ENCODE measurements at places on chromosomes 4 and X.

DNA sequence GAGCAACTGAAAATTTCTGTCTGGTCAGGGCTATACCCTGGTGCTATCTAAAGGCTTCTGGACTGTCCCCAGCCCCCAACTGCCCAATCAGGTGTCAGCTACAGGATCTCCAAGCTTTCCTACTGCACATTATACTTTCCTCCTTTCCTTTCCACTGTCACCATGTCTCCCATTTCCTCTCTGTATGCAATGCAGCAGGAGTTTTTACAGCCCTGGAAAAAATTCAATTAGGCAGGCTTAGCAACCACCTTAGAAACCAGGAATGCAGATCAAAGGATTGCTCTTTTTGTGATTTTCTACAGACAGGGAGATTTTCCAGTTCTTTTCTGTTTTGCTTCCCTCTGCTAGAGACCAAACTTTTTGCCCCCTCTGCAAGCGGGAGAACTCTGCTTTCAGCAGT is 6.0 kb upstream of the NAF1 start:
- DNase-seq, result no peak

DNA sequence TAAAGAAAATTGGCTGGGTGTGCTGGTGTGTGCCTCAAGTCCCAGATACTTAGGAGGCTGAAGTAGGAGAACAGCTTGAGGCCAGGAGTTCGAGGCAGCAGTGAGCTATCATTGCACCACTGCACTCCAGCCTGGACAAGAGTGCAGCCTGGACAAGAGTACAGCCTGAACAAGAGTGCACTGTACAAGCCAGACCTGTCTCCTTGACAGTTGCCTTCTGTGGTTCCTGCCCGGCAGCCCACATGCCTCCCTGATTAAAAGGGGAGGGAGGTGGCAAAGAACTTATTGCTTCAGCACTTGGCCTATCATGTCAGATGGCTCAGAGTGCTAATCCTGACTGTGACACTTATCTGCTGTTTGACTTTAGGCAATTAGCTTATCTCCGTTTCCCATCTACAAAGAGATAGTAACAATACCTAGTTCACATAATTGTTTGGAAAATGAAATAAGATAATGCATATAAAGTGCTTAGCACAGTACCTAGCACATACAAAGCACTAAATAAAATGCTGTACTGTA is 249.1 kb downstream of the DCLK2 start:
- DNase-seq, result no peak

DNA sequence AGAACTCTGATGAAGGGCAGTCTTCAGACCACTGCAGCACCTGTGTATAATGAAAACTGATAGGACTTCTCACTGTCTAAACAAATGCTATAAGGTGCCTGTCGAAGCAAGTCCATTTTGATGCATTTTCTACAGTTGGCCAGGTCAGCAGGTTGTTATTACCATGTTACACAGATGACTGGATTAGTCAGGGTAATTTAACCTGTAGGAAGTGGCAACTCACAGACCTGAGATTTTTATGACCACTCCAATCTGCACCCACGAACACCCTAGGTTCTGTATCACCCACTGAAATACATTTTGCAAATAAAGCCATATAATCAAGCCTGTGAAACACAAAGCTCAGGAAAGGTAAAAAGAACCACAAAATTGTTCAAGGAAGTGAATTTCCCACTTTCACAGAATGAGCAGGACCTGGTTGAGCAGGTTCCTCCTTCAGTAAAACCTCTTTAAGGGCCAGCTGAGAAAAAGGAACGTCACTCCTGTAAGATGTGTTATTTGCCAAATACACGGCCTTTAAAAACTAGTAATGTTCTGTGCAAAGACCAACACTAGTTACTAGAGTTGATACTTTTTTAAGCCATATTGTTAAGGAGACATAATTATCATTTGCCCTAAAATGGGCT is 12.7 kb downstream of the MAML3 start:
- no peak for DNase-seq

DNA sequence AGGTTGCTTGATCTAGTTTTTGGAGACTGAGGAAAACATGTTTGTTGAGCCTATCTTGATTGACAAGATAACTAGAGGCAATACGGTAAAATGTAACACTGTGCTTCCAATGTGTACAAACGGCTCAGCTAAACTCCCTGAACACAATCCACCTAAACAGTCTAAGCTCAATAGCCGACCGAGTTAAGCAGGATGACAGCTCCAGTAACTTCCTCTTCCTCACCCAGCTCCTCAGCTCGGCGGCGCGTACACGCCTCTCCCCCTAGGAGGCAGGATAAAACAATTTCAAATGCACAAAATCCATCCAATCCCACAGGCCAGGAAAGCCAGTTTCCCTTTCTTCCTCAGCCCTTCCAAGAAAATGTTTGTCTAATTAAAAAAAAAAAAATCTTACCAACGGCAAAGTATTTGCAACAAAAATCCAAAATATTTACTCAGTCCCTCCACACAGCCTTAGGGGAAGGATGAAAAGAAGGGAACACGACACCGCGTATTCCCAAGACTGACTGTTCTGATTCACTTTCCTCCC is 1.0 kb downstream of the CNOT6L start:
- DNase-seq, result peak; percentile 85

GRCh38 chr4:48334900-48335384 is 6.4 kb upstream of the SLAIN2 start:
- DNase-seq, result no peak

DNA sequence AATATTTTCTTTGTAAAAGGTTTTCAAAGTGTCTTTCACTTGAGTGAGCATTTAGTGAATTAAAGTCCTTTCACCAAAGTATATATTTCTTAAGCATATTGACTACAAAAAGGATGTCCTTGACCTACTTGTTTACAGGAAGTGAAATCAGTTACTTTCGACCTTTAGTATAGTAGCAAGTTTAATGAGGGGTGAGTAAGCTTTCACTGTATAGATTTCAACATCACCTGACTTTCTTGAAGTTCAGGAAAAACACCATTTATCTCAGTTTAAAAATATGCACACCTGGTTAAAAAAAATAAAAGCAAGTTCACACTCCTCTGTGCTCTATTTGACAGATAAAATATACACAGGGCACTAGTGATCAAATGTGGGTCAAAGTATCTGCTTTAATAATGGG is 88.1 kb downstream of the CCSER1 start:
- no peak for DNase-seq

DNA sequence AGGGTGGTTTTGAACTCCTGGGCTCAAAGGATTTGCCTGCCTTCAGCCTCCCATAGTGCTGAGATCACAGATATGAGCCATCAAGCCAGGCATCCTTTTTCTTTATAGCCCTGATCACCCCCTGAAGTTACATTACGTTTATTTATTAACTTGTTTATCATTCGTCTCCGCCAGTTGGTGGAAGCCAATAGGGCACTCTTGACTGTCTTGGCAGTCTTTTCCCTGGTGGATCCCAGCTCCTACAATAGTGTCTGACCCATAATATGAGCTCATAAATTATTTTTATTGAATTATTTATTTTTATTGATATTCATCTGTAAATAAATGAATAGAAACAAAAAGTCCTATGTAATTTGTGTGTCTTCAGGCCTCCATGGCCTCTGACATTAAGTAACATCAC is 484.3 kb upstream of the FAT1 start:
- no peak for DNase-seq

DNA sequence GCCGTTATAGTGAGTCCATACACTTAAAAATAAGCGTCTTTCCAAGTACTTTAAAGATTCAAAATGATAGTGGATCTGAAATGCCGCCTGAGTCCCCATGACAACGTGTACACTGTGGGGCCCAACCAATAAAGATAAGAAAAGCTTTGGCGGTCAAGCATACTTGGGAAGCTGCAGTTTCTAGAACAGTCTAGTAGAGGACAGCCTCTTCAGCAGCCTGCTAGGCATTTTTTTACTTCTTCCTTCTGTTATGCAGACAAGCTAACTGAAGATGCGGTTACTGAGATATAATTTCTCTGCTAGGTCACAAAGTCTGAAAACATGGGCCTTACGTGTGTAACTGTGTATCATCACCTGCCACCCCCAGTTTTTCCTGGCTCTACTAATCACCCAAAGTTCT is 402 bp upstream of the UPRT start:
- no peak for DNase-seq

- no peak for DNase-seq
These were observed 208.2 kb downstream of the PARM1 start for GRCh38 chr4:75141162-75141561.

- DNase-seq, result no peak
These were observed 264.9 kb upstream of the MAGEB18 start for GRCh38 chrX:25873196-25873595.

DNA sequence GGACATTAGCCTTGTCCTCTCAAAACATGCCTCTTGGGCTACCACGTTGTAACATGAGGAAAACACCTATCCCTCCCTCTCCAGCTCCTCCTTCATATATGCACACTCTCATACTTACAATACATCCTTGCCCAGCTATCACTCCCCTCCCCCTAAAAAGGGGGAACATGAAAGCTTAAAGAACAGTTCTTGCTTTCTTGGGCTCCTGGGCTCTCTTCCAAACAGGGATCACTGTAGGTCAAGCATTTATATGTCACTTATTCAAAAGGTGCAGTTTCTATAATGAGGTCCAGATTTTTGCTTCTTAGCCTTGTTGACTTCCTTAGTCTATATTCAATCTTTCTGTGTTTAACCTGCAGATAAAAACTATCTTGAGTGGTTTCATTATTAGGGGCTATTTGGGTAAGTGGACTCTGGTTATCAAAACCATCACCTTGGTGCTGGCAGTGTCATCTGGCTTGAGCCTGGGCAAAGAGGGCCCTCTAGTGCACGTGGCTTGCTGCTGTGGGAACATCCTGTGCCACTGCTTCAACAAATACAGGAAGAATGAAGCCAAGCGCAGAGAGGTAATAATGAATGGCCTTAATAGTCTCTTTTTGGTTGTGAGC is 119.4 kb downstream of the AKAP4 start:
- peak; percentile 42 for DNase-seq

GRCh38 chr4:55866973-55867574 is 13.6 kb downstream of the EXOC1 start:
- DNase-seq, result no peak

GRCh38 chr4:38666766-38667084 is 2.7 kb downstream of the KLF3 start:
- no peak for DNase-seq

- no peak for DNase-seq
These were observed 106.9 kb upstream of the ACSL4 start for GRCh38 chrX:109839694-109840567.

DNA sequence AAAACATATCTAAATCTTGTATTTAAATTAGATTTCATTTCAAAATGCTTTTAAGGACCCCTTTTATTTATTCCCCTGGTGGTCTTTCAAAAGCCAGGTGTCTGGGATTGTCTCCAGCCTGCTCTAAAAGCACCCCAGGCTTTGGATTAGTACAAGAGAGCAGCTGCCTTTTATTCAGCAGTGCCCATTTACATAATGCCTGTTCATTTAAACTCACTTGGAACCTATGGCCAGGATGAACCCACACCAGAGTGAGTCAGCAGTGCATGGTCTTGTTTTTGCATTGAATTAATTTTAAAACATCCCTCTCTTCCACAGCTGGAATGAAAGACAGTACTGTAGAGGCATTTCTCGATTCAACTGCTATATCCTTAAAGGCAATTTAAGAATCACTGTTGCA is 64.1 kb upstream of the TENM3 start:
- DNase-seq, result no peak

DNA sequence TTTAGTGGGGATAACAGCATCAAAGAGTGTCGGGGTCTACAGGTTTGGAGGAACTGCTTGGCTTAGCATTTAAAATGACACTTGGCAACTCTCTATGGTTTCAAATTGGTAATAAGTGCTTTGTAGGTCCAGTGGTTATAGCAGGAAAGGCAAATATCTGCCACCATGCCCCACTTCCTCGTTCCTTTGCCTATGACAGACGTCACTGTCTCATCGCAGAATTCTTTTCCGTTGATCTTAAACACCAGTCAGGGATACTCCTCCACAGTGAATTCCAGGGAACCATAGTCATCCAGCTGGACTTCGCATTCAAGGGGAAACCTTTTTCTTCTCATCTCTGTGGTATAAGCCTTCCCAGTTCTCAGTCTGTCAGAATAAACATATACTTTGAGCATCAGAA is 319.1 kb downstream of the GPAT3 start:
- DNase-seq, result no peak

DNA sequence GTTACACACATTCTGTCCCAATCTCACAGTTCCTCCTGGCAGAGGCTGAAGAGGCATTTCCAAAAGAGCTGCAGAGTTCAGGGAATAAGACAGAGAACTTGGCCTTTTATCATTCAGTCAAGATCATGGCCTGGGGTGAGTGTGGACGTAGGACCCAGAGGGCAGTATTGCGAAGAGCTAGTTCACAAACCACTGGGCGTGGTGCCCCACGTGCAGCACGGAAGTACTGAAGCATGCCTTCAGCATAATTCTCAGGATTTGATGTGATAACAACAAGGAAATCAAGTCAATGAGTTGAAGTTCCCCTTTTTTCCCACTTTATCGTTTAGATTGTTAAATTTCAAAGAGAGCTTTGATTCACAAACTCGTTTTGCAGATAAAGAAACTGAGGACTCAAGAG is 117.7 kb downstream of the RELL1 start:
- DNase-seq, result no peak

- no peak for DNase-seq
These were observed 118.6 kb downstream of the CCSER1 start for GRCh38 chr4:90245837-90246236.

DNA sequence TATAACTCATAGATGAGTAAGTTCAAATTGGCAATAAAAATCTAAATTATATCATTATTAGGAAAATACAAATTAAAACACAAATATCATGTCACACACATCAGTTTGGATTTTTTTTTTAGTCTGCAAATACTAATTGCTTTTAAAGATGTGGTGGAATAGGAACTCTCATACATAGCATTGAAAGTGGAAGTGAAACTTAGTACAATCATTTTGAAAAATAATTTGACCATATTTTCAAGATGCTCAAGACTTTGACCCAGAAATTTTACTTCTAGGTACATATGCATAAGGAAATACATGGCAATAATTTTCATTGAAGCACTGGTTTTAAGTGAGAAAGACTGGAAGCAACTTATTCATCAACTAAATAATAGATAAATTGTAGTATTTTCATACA is 147.5 kb upstream of the SMIM31 start:
- DNase-seq, result no peak

DNA sequence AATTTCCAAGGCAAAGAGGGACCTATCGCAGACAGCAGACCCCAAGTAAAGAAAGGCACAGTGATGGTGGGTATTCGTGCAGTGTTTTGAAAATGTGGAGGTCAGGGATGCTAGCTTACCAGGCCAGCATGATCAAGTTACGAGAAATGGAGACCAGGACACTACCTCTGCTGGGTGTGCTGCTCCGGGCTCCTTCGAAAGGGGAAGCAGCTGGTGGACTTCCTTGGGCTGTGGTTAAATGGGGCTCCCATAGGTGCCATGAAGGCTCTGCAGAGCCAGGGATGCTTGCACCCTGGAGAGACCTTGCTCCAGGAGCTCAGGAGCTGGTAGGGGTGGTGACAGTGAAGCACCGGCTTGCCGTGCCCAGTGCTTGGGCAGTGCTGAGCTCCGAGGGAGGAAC is 68.8 kb downstream of the TBL1X start:
- no peak for DNase-seq

- peak; percentile 72 for DNase-seq
These were observed at the start of gene CXCL1 for GRCh38 chr4:73869130-73870055. CXCL1 (plus strand) TSS chr4:73869393; CDS start chr4:73869471, 78 bp downstream.

GRCh38 chr4:183256756-183257385 is 63.2 kb downstream of the CLDN22 start:
- DNase-seq, result peak; percentile 66
